ENCODE measurements at places on chromosomes 5 and 9. TPM values are rescaled to one million over a fixed set of nuclear protein-coding genes. Genes with fewer than 3 reads are reported as not detected.

DNA sequence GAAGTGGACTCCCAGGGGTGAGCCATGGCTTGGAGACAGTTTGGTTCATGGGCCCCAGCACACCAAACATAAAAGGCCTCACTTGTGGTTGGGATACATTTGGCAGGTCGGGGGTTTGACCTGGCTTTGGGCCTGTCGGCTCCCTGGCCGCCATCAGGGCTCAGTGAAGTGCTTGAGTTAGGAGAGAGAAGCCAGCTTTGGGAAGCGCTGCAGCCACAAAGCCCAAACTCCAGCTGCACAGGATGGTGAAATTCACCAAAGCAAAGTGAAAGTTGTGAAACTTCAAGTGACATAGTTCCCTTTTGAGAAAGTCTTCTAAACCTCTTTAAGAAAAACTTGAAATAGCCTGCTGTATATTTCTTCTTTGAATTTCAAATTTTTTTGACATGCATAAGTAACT is 27.5 kb downstream of the SLC46A2 start:
- DNase-seq: no peak

DNA sequence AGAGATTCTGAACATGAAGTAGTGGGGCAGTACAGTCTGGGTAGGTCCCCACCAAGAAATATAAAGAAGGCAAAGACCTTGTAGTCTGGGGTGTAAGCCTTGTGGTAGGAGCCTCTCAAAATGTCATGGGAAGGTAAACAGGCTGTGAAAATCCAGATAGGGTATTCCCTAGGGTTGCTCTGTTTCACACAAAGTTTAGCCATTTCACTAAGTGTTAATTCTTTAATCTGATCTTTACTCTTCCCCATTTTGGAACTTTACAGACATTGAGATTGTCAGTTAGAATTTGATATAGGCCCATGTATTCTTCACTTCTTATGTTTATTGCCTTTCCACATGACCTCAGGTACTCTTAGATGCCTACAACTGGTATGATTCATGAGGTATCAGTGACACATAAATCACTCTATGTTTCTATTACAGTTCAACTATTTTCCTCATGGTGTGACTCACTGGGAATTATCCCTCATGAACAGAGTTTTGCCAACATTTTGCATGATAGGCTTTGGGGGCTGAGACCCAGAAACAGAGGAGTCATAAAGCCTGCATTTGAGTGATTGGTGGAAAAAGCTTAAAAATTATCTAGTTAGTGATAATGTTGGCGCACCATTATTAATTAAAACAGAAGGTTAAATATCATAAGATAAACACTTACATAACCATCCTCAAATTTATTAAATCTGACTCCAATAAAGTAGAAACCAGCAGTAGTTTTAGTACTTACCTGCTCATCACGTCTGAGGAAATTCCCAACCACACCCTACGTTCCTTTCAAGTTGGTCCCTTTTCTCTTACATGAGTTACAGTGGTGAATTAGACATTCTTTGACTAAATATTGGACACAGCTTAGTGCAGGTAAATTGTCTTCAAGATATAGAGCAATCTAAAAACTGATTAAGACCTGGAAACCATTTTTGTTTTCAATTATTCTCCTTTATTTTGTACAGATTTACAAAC is 399.8 kb upstream of the MEF2C start:
- no peak for DNase-seq

Gene GRM6
- total RNA-seq: not detected

DNA sequence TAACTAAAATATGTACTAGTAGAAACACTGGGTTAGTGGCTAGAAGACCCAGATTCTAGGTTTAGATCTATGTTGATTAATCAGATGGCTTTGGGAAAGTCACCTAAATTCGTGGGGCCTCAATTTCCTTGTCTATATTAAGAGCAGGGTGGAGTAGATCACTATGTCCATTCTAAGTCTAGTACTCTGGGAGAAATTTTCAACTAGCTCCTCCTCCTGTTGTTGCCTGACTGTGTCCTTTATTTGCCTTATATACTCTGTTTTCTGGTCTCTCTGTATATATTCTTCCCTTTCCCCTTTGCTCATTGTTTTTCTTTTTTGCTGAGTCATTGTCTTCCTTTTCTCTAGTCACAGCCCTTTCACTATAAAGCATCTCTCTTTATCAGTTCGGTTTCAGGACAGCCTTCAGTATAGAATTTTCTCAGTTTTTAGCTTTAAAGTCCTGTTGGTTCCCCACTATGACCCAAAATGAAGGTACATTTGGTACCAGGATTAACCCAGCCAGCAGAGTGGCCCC is 44.5 kb upstream of the CDH6 start:
- DNase-seq: no peak

Gene SIT1
- 67.7 TPM for total RNA-seq

Gene MPDZ
- not detected for total RNA-seq

Gene LHX3
- not detected for total RNA-seq

- DNase-seq: no peak
These were observed 23.9 kb downstream of the ZNF474 start for GRCh38 chr5:122153230-122153629.

DNA sequence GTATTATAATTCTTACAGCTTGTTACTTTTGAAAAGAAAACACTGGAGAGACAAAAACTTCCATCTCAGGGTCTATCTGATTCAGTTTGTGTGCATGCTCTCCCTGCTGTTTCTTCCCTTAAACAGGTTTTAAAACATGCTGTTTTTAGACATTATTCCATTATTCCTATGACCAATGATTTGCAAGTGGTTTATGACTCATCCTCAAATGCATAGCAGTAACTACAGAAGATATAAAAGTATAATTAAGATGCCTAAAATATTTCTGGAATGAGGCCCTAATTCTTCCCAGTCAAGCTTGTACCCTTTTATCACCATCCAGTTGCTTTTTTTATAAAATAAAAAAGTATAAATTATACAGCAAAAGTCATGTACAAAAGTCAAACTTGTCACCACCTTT is 3.7 kb downstream of the DTWD2 start:
- no peak for DNase-seq

DNA sequence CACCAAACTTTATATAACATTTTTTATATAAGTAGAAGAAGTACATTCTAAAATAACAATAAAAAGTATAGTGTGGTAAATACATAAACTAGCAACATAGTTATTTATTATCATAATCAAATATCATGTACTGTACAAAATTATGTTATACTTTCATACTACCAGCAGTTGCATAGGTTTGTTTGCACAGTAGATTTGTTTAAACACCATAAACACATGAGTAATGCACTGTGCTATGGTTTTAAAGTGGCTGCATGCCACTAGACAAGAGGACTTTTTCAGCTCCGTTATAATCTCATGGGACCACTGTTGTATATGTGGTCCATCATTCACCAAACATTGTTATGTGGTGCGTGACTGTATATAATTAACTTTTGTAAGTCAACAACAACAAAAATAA is 137.6 kb downstream of the DRD1 start:
- DNase-seq: no peak

DNA sequence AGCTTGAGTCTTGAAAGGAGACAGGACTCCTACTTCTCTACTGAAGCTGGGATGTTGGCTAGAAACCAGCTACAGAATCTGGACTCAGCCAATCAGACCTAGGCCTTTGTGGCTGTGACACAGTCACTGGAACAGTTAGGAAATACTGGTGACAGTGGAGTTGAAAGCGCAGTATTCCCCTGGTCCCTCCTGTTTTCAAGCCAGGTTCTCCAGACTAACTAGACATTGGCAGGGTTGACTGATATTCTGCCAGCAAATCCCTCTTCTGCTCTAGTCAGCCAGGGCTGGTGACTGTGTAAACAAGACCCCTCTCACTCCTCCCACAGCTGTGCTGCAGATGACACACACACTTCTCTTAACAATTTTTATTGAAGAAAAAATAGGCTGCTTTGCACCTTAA is 8.7 kb downstream of the SHROOM1 start:
- no peak for DNase-seq

Gene SPATA9
- total RNA-seq: not detected

Measured in activated naive CD8-positive, alpha-beta T cell treated with anti-CD3 and anti-CD28 coated beads for 36 hours (primary cell).